ENCODE measurements at places on chromosomes 2 and 18.

GRCh38 chr18:6255886-6256285 lies 158.8 kb downstream of the L3MBTL4 start:
- no peak for DNase-seq

DNA sequence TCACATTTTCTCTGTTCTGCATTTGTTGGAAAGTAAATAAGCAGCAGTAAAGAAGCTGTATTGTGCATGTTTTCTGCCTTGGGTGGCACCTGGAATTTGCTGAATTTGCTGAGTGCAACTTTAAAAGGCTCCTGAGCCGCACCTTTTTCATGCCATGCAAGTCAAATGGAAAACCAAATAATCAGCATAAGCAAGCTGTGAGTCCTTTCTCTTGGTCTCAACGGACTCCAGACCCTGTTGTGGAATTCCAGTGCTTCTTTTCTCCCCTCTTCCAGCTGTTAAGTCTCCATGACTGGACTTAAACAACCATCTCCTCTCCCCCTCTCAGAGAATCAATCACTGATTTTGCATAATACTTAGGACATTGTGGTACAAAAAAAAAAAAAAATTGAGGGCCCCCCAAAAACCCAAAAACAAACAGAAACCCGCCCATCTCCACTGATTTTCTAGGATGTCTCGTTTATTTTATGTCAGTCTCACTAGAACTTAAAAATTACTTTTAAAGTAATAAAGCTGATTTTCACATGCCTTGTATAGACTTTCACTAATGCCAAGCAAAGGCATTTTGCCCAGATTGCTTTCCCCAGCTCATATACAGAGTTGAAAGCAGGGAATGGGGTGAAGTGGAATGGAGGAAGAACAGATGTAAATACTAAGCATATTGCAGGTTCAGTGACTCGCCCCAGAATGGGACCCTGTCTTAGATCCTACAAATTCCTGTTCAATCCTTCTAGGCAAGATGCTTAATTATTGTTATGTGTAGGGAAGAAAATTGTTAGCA lies 5.1 kb upstream of the CETN1 start:
- DNase-seq = no peak

DNA sequence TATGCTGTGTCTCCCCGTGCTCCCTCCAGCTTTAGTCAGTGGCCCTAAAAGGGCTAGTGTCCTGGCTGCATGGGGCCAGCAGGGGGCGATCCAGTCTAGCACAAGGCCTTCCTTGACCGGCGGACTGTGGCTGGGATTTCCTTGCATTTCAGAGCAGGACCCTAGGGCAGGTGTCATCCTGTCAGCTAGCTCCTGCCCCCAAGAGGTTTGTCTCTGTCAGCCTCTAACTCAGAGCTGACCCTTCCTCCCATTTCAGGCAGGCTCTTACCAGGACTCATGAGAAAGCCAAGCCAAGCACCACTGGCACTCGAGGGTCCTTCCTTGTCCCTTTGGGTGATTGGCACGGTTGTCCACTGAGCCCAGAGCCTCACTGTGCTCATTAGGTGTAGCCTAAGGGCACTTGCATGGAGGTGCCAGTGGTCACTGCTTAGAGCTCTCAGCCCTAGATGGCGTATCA lies 140.3 kb downstream of the RPIA start:
- DNase-seq = peak; percentile 68

- DNase-seq = no peak
These were observed 34.8 kb upstream of the RFX8 start for GRCh38 chr2:101509499-101510284.

GRCh38 chr2:27185331-27186026 lies 26.4 kb upstream of the ATRAID start:
- no peak for DNase-seq

GRCh38 chr18:47926101-47926850 lies 4.2 kb downstream of the SMAD2 start:
- no peak for DNase-seq

DNA sequence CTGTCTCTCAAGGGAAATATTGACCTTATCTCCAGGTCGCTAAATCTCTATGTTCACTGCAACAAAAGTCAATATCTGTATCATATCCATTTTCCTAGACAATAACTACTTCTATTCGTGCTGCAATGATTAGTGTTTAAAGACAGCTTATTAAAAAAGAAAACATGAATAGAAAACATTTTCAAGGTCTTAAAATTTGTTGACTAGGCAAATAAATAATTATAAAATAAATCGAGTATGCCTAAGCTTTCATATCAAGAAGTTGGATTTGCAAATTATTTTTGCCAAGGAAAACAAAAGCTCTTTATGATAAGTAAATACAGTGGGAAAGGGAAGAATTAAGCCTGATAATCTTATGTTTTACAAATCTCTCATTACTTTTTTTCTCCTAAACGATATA lies 428.5 kb downstream of the NUP35 start:
- DNase-seq = no peak

- DNase-seq = no peak
These were observed 18.7 kb downstream of the SS18 start for GRCh38 chr18:26071725-26072124.

DNA sequence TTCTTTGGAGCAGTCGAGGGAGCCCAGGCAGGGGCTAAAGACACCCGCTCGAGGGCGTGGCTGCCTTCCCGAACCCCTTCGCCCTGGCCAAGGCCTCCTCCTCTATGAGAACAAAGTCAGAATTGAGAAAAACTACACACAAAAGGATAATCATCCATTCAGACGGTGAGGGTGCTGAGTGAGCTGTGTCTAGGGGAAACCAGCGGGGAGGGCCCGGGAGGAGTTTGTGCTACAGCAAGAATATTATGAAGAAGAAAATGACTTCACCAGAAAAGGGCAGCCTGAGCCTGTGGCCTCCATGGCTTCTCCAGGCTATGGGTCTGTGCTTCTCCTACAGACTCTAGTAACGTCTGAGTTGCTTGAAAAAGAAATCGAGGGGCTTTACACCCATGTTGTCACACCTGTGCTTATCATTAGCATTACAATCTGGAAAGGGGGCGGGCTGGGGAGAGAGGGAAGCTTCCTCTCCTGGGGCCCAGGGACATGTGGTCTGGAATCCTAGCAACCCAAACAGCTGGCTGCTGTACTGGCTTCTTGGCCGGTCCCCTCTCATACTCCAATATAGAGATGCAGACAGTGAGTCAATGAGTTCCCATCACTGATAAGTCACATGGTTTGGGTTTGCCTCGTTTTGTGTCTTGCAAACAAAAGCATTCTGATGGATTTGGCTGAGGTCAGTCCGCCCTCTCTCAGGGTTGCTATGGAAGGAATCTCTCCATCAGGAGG lies 52.0 kb upstream of the ARL4C start:
- DNase-seq = no peak

GRCh38 chr2:149021271-149021719 lies 17.2 kb upstream of the LYPD6B start:
- no peak for DNase-seq

GRCh38 chr2:23620841-23621341 lies 235.9 kb downstream of the KLHL29 start:
- no peak for DNase-seq
